ENCODE measurements at places on chromosomes 3 and 15. TPM values are rescaled to one million over a fixed set of nuclear protein-coding genes. Genes with fewer than 3 reads are reported as not detected.
A peak's percentile ranks its signal among the peaks of the same experiment; 100 is the strongest.

MTFMT gene
- 31.3 TPM for total RNA-seq

OSTN gene
- 0.35 TPM for total RNA-seq

ANKRD34C gene
- total RNA-seq, result not detected

ERICH6 gene
- total RNA-seq, result not detected

RASGRF1 gene
- total RNA-seq, result not detected

PLCL2 gene
- 9.8 TPM for total RNA-seq

AHSG gene
- total RNA-seq, result not detected

- peak; percentile 72 for DNase-seq
Measured at GRCh38 chr3:99114565-99115291, 213.2 kb upstream of the DCBLD2 start.

DNA sequence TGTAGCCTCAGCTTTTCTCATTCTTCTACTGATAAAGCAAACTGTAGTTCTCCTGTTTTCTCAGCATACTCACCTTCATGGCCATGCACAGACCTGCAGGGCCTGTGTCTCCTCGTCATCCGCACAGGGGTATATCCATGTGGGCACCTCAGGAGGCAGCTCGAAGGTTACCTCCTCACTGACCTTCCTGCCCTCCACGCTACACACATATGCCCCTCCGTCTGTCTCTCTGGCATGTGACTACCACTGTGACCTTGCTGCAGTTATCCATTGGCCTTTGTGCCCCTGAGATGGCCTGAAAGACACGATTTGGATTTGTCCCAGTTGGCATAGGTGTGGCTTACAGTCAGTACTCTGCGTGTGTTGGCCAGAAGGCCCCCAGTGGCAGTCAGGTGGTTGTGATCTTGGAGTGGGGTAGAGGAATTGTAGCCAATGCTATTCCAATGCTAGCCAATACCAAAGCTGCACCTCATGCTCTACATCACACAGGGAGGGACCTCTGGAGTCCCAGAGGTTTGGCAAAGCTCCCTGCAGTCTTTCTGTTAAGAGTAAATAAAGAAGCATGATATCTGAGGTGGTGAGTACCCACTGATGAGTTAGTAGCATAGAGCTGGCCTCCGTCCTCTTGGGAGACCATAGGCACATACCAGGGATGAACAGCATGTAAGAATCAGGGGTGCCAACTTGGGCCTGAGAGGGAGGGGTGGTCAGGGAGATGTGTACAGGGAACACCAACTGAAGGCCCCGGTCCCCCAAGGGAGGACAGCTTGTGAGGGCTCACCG is 143.4 kb downstream of the EEFSEC start:
- no peak for DNase-seq

DNA sequence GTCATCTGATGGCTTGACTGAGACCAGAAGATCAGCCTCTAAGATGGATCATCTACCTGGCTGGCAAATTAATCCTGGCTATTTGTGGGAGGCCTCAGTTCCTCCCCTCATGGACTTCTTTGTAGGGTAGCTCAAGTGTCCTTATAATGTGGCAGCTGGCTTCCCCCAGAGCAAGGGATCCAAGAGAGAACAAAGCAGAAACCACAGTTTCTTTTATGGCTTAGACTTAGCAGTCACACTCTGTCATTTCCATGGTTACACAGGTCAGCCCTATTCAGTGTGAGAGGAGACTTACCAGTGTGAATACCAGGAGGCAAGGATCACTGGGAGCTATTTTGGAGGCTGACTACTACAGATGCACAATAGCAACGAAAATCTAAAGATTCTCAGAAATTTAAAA is 15.3 kb upstream of the ARL14 start:
- DNase-seq, result peak; percentile 21

GRCh38 chr3:106452096-106452495 is 583.3 kb upstream of the CBLB start:
- no peak for DNase-seq

GRCh38 chr15:78567531-78567930 is 2.2 kb downstream of the CHRNA5 start:
- peak; percentile 5 for DNase-seq

- DNase-seq, result peak; percentile 92
Measured at GRCh38 chr15:51030649-51031316, 63.9 kb downstream of the TNFAIP8L3 start.

DNA sequence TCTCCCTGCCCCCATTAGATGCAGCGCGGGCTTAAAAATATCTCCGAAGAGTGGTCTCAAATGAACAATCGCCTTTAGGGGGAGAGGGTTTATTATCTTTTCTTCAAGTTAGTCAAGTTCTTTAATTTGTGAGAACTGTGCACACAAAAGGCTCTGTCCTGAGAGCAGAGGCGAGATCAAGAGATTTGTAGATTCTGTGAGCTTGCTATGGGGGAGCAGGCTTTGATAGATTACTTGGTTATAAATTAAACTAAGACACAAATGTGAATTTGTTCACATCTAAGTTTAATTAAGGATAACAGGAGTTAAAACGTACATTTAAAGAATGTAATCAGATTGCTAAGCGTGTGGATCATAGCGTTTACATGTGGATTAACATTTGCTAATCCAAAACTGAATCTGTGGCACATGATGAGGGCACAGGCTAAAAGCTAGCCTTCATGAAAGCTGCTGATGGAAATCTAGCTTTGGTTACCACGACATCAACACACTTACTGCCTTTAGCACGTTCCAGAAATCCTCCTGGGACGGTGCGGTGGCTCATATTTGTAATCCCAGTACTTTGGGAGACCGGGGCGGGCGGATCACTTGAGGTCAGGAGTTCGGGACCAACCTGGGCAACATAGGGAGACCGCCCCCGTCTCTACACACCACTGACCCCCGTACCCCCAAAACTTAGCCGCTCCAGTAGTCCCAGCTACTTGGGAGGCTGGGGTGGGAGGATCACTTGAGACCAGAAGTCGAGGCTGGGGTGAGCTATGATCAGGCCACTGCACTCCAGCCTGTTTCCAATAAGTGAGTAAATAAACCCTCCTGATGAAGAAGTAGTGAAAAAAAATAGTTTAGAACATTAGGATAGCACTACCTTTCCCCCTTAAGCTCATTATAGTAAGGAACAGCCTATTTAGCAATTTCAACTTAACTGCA is 1.0 kb upstream of the PRTG start:
- DNase-seq, result no peak

DNA sequence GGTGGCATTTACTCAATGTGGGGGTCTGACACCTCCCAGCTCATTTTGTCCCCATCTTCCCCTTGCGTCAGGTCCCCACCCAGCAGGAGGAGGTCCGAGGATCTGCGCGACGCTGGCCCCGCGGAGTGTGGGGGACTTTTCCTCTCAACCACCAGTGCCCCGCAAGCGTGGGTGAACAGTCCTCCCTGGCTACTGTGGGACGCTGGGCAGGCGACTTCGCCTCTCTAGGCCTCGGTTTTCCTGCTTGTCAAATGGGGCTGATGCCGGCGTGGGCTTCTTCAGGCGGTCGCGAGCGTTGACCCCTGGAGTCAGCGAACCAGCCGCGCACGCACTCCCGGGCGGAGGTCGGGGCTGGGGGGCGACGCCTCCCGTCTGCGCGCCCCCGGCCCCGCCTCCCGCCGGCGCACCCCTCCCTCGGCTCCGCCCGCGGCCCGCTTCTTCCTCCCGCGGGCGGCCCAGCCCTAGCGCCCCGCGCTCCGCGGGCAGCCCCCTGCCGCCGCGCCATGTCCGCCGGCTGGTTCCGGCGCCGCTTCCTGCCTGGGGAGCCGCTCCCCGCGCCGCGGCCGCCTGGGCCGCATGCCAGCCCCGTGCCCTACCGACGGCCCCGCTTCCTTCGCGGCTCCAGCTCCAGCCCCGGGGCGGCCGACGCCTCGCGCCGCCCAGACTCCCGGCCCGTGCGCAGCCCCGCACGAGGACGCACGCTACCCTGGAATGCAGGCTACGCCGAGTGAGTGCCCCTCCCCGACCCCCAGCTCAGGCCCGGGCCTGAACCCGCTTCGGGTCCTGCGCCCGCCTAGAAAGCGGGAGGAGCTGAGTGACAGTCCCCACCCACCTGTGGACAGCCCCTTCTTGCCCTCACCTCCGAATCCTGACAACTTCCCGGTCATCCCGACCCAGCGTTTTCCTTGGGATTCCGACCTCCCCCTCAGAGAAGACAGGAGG is at the start of gene PPM1M:
Gene PPM1M (plus strand): TSS at position 438 of the 942 bp plus-strand sequence. CDS start 66 bp downstream, at position 504.
- peak; percentile 62 for DNase-seq

DNA sequence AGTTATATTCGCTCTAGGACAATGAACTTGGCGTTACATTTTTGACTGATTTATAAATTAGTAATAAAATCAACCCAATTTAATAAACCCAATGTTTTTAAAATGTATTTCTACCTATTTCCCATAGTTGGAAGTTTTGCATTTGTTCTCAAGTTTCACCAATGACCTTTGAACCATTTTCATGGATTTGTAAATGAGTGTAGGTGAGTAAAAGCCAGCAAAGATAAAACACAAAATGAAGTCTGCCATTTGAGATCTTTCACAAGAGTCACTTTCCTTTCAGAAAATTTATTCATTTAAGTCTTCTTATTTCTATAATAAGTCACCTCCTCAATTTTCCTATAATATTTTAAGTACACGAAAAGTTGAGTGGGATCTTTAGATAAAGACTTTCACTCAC is 92.1 kb downstream of the MEIS2 start:
- DNase-seq, result no peak

GRCh38 chr3:133404920-133405319 is 5.1 kb downstream of the BFSP2 start:
- no peak for DNase-seq

DNA sequence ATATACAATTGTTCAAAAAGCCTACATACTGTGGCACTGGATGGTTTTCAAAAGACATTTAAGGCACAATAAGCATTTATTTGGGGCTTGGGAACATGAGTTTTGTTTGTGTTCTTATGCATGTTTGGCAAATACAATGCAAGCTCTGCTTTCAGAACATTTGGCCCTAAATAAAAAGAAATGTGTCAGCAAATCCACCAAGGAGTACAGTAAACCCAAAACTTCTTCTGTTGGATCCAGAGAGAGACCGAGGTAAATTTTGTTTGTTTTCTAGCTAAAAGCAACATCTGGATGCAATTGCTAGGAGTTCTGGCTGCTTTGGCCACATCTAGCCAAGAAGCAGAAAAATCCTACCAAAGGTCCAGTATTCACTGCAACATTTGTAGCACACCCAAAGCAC is 168.8 kb downstream of the DCLK3 start:
- no peak for DNase-seq

GRCh38 chr15:31111091-31111647 is 9.6 kb upstream of the TRPM1 start:
- no peak for DNase-seq

DNA sequence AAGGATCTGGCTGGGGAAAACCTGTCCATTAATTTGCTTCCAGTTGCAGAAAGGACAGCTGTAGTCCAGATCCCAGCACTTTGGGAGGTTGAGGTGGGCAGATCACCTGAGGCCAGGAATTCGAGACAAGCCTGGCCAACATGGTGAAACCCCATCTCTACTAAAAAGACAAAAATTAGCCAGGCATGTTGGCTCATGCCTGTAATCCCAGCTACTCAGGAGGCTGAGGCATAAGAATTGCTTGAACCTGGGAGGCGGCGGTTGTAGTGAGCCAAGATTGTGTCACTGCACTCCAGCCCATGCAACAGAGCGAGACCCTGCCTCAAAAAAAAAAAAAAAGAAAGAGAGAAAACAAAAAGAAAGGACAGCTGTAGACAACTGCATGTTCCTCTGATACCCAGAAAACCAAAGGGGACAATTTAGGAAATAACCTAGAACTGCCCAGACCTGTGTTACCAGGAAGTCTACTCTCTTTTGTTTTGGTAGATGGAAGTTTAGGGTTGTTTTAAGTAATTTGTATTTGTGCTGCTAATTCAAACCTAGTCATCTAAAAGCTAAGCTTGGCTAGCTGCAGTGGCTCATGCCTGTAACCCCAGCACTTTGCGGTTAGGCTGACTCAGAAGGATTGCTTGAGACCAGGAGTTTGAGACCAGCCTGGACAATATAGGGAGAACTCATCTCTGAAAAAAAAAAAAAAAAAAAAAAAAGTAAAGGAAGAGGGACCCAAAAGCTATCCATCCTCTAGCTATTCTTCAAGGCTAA is 22.7 kb downstream of the EXD1 start:
- DNase-seq, result no peak

GRCh38 chr3:154334973-154335420 is 10.7 kb upstream of the DHX36 start:
- peak; percentile 70 for DNase-seq

DNA sequence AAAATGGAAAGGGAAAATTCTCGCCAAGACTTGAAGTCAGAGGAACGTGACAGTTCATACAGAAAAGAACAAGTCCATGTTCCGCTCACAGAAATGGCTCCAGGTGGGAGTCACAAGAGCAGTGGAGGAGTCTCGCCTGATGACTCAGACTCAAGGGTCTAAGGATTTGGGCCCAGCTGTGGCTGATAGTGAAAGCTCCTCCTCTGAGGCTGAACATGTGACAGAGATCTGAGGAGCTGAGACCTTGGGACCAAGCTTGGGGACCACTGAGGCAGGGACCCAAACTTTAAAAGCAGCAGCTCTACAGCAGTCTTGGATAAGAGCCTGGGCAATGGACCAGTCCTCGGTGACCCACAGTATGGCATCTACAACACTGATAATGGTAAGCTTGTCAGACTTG is 9.3 kb upstream of the VEPH1 start:
- DNase-seq, result no peak

DNA sequence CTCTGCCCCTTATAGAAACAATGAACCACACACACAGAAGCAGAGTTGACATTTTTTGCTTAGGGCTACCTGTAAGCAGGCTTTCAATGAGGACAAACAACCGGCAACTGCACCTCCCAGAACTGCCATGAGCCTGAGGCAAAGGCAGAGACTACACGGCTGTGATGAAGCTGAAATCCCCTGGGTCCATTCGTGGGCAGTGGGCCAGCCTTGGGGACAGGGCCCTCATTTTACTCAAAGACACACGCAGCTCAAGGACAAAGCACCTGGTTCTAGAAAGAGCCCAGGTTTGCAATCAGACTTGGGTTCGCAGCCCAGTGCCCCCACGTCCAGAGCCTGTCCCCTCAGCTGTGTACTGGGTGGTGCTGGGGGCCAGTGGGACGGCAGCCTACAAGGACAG is 17.9 kb downstream of the FAM174B start:
- no peak for DNase-seq

GRCh38 chr3:3603351-3603750 is 195.9 kb upstream of the LRRN1 start:
- DNase-seq, result no peak

DNA sequence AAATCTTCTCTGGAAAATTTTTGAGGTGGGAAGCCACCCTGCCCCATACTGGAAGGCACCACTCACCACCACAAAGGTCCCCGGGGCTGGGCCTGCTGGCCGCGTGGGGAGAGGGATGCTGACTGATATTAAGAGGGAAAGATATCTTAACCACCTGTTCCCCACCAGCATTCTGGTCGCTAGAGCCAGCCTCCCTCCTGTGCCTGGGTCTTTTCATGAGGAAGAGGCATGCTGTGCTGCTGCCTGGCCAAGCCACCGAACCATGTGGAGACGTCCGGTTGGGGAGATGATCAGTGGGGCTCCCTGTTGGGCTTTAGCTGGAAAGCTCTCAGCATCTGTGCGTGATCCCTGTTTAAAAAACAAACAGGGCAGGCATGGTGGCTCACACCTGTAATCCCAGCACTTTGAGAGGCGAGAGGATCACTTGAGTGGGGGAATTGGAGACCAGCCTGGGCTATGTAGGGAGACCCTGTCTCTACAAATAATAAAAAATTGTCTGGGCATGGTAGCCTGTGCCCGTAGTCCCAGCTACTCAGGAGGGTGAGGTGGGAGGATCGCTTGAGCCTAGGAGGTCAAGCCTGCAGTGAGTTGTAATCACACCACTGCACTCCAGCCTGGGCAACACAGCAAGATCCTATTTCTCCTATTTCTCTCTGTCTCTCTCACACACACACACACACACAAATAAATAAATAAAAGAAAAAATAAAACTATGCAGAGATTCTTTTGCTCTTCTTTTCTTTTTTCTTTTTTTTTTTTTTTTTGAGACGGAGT is 1.0 kb downstream of the KLHL18 start:
- DNase-seq, result peak; percentile 17

- peak; percentile 94 for DNase-seq
Measured at GRCh38 chr3:112653209-112653871, 12.4 kb upstream of the CCDC80 start.
